ENCODE measurements at places on chromosomes 7 and 10.
A peak's percentile ranks its signal among the peaks of the same experiment; 100 is the strongest.

- no peak for DNase-seq
These were observed 10.2 kb downstream of the LMOD2 start for GRCh38 chr7:123665896-123666295.

- no peak for DNase-seq
These were observed 149.8 kb downstream of the AMPH start for GRCh38 chr7:38481401-38481800.

DNA sequence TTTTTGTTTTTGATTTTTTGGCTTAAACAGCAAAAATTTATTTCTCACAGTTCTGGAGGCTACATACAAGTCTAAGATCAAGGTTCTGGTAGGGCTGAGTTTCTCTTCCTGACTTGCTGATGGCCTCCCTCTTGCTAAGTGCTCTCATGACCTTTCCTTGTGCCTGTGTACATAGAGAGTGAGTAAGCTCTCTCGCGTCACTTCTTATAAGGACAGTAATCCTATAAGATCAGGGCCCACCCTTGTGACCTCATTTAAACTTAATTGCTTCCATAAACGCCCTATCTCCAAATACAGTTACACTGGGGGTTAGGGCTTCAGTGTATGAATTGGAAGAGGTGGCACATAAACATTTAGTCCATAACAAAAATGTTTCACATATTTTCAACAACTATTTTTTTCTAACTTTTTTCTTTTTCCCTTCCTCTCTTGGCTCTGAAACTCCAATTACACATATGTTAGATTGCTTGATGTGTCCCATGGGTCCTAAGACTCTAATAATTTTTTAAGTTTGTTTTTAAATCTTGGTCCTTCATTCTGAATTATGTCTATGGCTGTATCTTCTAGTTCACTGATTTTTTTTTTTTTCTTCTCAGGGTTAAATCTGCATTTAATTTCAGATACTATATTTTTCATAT is 149.8 kb downstream of the HBP1 start:
- no peak for DNase-seq

DNA sequence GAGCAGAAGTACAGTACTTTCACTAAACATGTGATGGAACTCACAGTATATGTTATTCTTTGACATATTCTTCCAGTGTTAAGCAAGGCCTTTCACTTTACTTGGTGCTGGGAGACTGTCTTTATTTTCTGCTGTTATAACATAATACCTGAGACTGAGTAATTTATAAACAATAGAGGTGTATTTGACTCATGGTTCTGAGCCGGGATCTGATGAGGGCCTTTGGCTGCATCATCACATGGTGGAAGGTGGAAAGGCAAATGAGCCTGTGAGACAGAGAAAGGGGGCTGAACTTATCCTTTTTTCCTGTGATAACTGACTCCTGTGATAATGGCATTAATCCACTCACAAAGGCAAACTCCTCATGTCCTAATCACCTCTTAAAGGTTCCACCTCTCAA is 1.4 kb downstream of the SUPV3L1 start:
- DNase-seq = no peak

DNA sequence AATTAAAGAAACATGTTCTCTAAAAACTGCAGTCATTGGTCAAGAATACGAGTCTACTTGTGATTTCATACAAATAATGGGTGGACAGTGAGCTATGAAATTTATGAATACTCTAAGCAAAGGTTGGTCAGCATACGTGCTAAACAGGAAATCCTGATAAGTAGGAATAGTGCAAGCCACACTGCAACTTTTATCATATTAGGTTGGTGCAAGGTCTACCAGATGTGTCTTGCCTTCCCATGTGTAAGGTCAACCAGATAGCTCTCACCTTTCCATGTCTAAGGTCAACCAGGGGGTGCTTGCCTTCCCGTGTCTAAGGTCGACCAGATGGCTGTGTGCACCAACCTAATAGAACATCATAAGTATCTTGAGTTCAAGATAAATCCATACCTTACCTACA is 2.0 kb upstream of the ITGB1 start:
- DNase-seq = no peak

GRCh38 chr10:100826031-100826651 is 80.8 kb downstream of the PAX2 start:
- DNase-seq = no peak

- no peak for DNase-seq
These were observed 3.1 kb upstream of the CLIP2 start for GRCh38 chr7:74286131-74286530.

DNA sequence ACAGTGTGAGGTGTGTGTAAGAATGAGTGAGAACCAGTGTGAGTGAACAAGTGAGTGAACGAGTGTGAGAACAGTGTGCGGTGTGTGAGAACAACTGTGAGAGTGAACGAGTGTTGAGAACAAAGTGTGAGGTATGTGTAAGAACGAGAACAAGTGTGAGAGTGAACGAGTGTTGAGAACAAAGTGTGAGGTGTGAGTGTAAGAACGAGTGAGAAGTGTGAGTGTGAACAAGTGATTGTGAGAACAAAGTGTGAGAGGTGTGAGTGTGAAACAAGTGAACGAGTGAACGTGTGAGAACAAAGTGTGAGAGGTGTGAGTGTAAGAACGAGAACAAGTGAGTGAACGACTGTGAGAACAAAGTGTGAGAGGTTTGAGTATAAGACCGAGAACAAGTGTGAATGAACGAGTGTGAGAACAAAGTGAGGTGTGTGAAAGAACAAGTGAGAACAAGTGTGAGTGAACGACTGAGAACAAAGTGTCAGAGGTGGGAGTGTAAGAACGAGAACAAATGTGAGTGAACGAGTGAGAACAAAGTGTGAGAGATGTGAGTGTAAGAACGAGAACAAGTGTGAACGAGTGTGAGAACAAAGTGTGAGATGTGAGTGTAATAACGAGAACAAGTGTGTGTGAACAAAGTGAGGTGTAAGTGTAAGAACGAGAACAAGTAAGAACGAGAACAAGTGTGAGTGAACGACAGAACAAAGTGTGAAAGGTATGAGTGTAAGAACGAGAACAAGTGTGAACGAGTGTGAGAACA is 47.9 kb downstream of the ESYT2 start:
- no peak for DNase-seq

DNA sequence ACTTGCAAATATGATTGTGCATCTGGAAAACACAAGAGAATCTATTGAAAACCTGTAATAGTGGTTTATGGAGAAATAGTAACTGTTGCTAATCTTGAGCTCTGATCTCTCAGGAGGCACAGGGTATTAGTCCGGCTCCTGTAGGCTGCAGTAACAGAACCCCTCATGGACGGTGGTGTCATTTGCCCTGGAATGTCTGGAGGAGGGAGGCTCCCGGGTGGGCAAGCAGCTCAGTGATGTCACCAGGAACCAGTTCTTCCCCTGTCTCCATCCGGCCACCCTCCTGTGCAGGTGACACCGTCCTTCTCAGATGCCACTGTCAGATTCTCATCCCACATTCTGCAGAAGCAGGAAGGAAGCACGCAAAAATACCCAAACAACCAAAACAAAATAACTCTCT is 29.3 kb downstream of the INPP5A start:
- DNase-seq = no peak

DNA sequence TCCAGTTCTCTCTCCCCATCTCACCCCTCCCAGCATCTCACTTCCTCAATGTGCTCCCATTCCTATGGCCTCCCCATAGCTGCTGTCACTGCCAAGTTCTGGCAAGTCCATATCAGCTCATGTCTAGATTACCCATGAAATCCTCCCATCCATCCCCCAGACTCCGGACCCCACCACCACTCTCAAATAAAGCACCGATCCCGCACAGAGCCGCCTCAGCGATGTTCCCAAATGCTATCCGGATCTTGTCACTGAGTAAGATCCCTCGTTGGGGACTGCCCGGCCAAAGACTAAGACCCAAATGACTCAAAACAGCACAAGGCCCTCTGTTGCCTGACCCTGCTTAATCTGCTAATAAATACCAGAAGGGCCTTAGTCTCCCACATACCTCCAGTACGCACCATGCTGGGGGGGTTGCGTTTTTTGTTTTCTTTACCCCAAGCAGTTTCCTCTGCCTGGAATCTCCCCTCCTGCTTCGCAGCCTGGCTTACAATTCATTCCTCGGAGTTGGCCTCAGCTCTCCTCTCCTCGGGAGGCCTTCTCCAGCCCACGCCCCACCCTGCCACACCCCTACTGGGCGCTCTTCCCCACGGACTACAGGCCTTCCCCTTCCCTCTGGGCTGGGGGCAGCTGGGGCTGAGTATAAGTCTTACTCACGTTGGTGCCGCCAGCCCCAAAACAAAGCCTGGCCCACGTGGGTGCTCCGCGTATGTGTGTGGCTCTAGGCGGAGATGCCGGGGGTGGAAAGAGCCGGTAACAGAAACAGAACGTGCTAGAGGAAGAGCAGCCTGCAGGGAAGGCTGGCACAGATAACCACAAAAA is 1.8 kb upstream of the DUSP5 start:
- peak; percentile 45 for DNase-seq

DNA sequence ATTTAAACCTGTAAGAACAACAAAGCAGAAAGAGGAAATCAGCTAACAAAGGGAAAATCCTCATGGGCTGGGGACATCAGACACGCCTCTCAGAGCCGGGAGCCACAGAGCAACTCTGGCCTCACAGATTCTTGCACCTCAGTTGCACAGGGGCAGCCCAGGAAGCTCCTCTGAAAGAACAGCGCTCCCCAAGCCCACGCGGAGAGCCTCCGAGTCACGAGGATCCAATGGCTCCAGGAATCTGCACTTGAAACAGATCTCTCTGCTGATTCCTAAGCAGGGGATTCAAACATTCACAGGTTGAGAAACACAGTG is 213.2 kb upstream of the MGMT start:
- DNase-seq = no peak

GRCh38 chr10:106761906-106762305 is 402.6 kb downstream of the SORCS1 start:
- DNase-seq = no peak

GRCh38 chr7:139771001-139771956 is 6.5 kb downstream of the HIPK2 start:
- DNase-seq = no peak

DNA sequence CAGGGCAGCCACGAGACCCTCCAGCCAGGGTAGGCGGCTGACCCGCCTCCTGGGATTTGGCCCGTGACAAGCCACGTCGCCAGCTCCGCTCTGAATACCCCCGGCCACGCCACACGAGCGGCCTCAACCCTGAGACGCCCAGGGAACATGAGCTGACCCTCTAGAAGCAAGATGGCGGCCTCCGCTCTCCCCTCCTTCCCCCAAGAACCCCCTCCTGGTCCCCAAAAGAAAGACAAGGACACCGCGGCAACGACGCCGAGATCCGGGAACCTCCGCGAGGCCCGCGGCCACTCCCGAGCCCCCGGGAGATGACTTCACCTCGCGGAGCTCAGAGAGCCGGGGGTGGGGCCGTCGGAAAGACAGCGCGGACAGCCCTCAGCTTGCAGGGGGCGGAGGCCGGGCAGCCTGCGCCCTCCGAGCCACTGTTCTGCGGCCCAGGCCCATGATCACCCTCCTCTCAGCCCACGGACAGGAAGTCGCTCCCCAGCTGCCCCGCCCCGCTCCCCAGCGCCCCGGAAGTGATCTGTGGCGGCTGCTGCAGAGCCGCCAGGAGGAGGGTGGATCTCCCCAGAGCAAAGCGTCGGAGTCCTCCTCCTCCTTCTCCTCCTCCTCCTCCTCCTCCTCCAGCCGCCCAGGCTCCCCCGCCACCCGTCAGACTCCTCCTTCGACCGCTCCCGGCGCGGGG is at the start of gene RALA:
Gene RALA, plus strand, starts transcription at position 526 of the 685 bp plus-strand sequence. CDS start 63,096 bp downstream, outside the sequence.
- peak; percentile 81 for DNase-seq

GRCh38 chr7:129332254-129333035 is 101.8 kb upstream of the STRIP2 start:
- no peak for DNase-seq

- no peak for DNase-seq
These were observed 121.7 kb downstream of the DOCK4 start for GRCh38 chr7:112084520-112084971.

- peak; percentile 48 for DNase-seq
These were observed 7.1 kb downstream of the SHH start for GRCh38 chr7:155804897-155805825.

DNA sequence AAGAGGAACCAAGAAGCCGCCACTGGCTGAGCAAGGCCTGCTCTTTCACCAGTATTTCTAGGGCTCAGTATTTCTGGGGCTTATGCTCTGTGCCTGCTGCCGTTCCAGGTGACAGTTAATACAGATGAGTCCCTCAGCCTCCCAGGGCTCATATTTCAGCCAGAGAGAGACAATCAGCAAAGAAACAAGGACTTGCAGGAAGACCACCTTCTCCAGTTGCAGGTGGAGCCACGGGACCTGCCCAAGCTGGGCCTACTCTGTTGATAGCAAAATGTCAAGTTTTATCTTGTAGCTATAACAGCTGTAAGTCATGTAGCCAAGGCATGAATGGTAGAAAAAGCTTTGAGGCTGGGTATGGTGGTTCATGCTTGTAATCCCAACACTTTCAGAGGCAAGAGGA is 42.7 kb downstream of the NPTX2 start:
- no peak for DNase-seq

- DNase-seq = no peak
These were observed 50.2 kb upstream of the FGFR2 start for GRCh38 chr10:121648493-121648892.

- no peak for DNase-seq
These were observed 261.0 kb upstream of the AOAH start for GRCh38 chr7:36985316-36985715.

DNA sequence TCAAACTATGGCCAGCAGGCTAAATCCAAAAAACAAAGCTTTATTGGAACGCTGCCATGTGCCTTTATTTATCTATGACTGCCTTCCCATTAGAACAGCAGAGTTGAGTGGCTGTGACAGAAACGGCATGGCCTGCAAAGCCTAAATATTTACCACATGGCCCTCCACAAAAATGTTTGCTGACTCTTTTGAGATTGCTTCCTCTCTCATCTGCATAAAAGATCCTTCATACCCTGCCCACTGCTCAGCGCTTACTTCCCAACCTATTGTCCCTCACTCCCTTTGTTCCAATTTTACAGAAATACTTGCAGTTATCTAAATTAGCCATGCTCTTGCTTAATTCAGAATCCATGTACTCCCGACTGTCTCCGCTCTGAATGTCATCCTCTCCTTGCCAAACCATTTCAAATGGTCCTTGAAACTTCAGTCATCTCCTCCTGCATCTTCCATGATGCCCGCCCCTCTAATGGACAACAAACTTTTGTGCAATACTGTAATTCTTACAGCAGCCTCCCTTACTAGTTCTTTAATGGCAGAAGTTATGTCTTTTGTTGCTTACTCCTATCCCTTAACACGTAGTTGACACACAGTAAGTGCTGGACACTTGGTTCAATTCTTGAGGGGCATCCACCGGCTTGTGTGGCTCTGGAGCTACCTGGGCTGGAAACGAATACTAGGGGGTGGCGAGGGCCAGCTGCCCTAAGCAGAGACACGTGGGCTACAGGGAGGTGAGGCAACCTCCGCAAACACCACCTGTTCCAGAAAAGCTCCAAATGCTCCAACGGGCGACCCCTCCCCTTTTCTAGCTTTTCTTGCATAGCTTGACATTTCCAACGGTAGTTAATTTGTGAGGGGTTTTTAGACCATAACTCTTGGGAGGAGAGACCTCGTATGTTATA is 832 bp downstream of the XRCC2 start:
- no peak for DNase-seq

DNA sequence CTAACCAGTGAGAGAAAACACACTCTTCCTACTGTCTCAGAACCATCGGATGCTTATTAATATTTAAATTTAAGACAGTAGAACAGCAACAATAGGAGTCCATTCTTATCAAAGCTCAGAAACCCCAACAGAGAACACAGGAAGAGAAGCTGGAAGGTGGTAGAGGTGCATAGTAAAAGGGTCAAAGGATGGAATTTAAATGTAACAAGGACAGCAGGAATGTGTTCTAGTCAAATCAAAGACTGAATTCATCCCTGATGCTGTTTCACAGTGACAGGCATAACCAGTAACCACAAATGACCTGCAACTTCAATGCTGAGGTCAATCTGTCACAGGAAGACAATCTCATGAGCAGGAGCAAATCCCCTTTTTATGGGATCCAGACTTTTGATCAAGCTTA is 1259.7 kb downstream of the XPNPEP1 start:
- no peak for DNase-seq
